ENCODE measurements at places on chromosomes 3 and 15.

GRCh38 chr15:66946578-66947164, 118.7 kb upstream of the SMAD3 start:
- no peak for DNase-seq

- no peak for DNase-seq
These were observed 86.0 kb downstream of the CPNE4 start for GRCh38 chr3:131948806-131949205.

GRCh38 chr3:38829404-38829803, 13.4 kb upstream of the SCN10A start:
- no peak for DNase-seq

DNA sequence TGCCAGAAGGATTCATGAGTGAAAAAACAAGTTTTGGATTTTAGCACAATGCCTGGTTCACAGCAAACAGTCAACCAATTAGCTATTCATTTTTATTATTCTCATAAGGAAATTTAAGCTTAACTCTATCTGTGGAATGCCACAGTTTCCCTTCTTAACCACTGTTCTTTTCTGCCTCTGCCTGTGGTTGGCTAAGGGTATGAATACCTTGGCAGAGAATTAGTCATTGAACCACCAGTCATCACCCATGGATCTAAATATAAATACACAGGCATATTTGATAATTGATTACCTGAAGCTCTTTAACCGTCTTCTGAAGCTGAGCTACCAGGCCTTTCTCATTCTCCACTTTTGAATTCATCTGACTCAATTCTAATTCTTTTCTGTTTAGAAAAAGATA, 79.9 kb downstream of the MYH15 start:
- DNase-seq: no peak

DNA sequence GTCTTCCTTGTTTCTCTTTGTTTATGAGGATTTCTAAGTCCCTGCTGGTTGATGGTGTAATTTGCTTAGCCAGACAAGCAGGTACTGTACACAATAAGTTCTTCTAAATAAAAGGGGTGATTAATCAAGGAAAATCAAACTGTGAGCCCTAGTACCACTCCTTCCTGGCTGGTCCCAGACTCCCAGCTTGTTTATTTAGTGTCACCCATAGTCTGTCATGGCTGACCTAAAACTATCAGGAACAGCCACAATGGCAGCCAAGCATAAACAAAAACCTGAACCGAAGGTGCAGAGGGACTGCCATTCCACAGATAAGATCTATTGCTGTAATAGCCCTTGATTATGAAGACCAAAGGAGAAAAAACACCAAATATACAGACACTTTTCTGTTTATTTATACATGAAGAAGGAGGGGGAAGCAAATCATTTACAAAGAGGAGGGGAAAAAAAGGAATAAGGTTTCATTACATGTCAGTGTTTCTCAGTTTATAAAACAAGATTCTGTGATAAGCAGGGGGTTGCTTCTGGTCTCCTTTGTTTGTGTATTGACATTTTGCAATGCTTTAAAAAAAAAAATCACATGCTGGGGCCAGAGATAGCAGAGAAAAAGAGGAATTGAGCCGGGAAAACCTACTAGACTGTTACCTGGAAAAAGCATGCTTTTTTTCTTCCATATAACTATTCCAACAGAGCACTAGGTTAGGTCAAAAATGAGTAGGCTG, 182.4 kb upstream of the DPH6 start:
- DNase-seq: no peak

GRCh38 chr15:63553388-63553791, 43.8 kb upstream of the FBXL22 start:
- no peak for DNase-seq

- no peak for DNase-seq
These were observed 20.2 kb upstream of the CCDC66 start for GRCh38 chr3:56536735-56537134.

GRCh38 chr3:172707967-172708366, 2.9 kb downstream of the NCEH1 start:
- no peak for DNase-seq

GRCh38 chr15:76196269-76197231, 114.7 kb downstream of the ETFA start:
- no peak for DNase-seq

DNA sequence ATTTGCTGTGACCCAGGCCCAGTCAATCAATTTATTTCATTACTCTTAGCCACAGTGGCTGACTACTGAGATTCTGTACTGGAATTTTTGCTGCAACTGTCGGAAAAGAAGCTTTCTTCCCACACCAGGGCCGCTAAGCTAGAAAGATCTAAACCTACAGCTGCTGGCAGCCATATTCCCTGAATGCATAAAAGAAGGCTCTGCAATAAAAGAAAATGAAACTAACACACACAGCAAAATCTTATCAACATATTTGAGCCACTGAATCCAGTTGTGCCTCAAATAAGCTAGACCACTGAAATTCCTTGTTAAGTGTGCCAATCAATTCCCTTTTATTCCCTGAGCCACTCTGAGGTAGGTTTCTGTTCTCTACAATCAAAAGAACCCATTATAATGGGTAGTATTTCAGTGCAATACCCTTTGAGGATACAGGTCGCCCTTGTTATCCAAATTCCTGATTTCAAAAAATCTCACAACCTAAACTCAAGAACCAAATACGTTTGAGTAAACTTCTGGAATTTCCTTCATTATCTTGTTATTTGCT, 60.3 kb downstream of the MYO9A start:
- no peak for DNase-seq

- no peak for DNase-seq
These were observed 33.6 kb upstream of the PLSCR5 start for GRCh38 chr3:146638718-146639117.

DNA sequence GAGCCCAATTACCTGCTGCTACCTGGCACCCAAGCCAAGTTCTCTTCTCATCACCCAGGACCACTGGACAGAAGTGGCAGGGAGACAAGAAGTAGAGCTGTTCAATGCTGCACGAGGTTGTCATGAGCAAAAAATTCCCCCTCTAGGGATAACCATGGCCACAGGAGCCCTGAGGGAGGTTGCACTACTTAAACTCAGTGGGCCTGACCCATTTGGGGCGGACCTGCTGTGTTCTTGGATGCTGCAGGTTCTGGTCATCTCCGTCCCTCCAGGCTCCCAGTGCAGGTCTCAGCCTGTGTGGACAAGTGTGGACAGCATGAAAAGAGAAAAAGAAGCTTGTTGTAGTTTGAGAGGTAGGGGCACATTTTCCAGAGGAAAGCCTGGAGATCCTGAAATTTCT, 26.1 kb upstream of the MANF start:
- no peak for DNase-seq

GRCh38 chr3:64255741-64256340, 30.6 kb upstream of the PRICKLE2 start:
- no peak for DNase-seq

- DNase-seq: no peak
These were observed 91.9 kb downstream of the NAALADL2 start for GRCh38 chr3:174951034-174951433.

- no peak for DNase-seq
These were observed 33.7 kb upstream of the TMC3 start for GRCh38 chr15:81407718-81408117.

GRCh38 chr15:28952666-28953491, 67.1 kb downstream of the APBA2 start:
- no peak for DNase-seq

GRCh38 chr3:126545544-126545943, 13.2 kb downstream of the C3orf22 start:
- no peak for DNase-seq

DNA sequence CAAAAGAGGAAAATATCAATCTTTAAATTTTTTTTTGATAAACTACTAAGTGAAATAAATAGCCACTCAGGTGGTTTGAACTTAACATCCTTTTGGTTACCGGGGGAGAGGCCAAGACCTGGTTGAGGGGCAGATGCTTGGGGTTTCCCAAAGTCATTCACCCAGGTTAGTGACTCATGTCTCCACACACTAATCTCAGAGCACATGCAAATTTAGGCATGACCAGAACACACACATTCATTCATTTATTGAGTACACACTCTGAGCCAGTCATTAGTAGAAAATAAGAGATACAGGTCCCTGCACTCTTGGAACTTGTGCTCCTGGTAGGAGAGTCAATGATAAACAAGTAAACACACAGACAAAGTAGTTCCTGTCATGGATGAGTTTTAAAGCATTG, 7.3 kb downstream of the ILDR1 start:
- no peak for DNase-seq

DNA sequence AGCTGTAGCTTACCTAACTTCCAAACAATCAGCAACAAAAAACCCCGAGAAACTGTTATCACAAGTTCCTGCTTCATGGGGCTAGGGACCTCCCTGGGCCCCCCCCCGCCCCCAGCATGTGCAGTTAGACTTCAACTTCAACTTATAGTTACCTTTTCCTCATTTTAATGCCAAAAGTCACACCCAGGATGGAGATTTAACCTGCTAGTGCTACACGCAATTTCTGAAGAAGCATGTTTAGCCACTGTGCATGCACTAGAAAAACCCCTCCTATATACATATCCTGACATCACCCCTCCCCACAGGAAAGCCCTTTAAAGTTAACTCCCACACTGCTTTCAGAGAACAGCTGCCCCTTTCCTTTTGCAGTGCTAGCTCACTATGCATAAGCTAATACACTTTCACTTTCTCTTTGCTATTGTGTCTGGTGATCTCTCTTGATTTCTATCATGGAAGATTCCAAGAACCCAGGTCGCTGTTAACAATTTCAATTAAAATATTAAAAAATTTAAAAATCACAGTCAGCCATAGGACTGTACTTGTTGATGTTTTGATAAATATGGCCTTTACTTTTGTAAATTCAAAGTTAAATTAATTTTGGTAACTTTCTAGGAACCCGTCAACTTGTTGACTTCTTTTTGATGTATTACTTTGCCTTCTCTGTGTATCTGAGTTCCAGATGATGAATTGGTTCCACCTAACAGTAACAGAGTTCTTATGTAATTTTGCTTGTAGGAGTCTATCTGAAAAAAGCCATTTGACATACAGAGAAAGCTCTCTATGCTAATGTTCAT, 75.2 kb upstream of the ACAD9 start:
- no peak for DNase-seq

DNA sequence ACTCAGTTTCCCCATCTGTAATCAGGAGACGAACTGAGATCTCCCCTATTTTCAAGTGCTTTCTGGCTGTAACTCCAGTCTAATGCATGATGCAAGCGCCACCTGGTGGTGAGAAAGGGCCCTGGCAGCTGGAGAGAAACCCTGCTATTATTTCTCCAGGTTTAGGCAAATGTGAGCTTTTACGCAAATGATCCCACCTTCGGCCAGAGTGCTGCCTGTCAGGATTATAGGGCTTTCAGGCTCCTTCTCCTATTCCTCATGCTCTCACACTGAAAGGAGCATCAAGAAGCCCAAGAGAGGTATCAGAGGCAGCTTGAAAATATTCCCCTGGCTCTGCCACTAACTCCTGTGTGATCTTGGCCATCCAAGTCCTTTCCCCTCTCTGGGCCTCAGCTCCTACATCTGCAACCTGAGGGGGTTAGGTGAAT, 93.9 kb upstream of the RASGRF1 start:
- DNase-seq: no peak

DNA sequence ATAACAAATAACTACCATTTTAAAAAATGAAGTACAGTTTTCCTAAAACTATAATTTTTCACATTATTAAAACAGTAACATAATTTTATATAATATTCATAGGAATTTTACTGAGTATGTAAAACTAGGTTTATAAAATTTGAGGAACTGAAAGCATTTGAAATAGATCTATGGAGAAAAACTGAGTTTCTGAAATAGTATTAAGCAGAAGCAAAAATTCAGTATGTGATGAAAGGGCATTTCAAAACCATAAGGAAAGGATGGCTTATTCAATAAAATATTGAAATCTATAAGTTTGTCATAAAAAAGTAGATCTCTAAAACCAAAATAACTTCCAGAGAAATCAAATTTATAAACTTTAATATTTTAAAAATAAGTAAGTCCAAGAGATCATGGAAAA, 53.4 kb downstream of the GBE1 start:
- no peak for DNase-seq

DNA sequence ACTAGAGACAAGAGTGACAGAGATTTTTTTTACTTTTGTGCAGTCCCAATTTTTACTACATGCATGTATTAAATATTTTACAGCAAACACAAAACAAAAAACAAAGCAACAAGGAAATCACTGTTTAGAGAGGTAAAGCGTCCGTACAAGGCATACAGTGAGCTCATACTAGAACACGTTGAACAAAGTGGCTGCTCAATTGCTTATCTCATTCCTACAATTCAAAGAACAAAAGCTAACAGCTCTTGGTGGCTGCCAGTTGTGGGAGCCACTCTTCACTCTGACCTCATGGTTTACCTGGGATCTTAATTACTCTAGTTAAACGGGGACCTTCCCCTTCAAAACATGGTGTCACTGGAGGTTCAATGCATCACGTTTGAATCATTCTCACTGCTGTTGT, 7.6 kb upstream of the ARHGEF26 start:
- DNase-seq: no peak

DNA sequence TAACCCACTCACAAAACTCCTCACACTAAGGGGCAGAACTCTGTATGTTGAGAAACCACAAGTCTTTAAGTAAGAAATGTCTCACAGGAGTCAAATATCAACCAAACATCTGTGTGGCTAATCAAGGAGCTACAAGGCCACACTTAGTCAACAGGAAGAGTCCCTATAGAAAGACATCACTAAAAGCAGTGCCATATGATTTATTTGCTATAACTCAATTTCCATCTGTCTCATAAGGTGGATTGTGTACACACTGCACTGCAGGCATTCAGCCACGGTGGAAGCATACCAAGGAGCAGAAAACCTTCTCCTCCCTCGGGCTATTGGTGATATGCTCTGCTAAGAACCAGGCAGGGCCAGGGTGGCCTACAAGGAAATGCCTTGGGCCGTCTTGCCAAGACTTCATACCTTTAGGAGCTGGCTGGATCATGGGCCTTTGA, 197.6 kb upstream of the CFAP20DC start:
- no peak for DNase-seq

- no peak for DNase-seq
These were observed 37.6 kb upstream of the SLC22A13 start for GRCh38 chr3:38227989-38228388.

DNA sequence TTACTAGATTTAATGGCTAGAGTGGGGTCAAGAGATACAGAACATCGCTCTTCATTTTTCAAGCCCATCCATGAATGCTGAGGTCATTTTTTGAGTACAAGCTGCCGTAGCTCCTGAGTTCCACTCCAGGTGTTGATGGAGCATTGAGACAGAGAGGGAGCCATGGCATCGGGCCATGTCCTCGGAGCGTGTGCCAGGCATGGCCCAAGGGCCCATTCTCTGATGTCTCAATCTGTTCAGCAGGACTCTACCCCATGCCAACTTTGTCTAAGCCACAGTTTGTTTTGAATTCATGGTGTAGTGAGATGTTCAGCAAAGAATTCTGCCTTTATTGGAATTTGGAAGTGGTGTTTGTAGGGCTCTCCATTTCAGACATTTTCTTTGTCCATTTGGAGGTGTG, 110.5 kb upstream of the ADAMTS9 start:
- DNase-seq: no peak

Measured in SIG-M5 (cell line).